NCI-H1694 (cell line): ENCODE measurements at places on chromosomes 11 and 22.
A peak's percentile ranks its signal among the peaks of the same experiment; 100 is the strongest.

GRCh38 chr11:132782102-132782501, 750.2 kb downstream of the OPCML start:
- DNase-seq, result no peak

DNA sequence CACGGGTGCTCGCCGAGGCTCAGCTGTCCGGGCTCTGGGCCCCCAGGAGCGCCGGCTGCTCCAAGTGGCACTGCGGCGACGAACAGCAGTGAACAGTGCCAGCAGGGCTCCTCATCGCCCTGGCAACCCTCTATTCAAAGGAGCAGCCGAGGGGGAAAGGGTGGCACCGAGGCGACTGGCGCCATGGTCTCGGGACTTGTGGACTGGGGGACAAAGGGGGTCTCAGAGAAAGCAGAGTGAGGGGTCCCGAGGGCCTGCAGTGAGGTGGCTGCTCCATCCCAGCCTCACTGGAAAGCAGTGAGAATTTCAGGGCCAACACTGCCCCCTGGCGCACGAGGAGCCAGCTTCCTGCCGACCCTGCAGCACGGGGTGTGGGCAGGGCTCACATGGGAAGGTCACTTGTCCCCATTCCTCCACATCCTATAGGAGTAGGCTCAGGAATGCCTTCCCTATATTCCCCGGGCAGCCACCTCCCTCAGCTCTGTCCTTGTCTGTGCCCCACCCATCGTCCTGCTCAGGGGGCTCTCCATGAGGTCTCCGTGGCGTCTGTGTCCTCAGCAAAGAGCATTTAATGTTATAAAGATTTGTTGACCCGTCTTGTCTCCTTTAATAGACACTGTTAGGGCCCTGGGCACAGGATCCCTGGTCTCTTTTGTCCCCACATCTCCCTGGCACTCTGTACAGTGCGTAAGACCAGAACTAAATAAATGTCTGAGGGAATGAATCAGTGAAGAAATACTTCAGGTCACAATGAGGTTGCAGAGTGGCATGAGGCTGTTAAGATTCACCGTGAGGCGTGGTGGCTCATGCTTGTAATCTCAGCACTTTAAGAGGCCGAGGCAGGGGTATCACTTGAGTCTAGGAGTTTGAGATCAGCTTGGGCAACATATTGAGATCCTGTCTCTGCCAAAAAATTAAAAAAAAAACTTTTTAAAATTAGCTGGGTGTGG, 26.4 kb downstream of the LRFN4 start:
- peak; percentile 69 for DNase-seq

GRCh38 chr11:14854057-14854456, 38.0 kb downstream of the CYP2R1 start:
- no peak for DNase-seq

DNA sequence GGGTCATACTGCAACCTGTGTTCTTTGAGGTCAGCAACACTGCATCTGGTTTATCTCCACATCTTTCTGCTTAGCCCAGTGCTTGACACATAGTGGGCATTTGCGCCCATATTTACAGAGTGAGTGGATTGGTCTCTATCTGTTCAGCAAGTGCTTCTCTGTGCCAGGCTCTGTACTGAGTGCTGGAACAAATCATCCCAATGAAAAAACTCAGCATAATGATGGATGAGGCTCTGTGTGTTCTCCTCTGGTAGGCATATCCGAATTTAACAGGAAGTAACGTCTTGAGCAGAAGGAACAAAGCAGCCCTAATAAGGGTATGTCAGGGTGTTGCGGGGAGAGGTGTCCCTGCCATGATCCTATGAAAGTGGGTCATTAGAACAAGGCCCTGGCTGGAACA, 46.0 kb downstream of the MCM5 start:
- no peak for DNase-seq

- DNase-seq, result no peak
These were observed 16.2 kb downstream of the C11orf24 start for GRCh38 chr11:68255526-68255925.

- DNase-seq, result no peak
These were observed 24.0 kb upstream of the ATXN10 start for GRCh38 chr22:45647532-45648225.

DNA sequence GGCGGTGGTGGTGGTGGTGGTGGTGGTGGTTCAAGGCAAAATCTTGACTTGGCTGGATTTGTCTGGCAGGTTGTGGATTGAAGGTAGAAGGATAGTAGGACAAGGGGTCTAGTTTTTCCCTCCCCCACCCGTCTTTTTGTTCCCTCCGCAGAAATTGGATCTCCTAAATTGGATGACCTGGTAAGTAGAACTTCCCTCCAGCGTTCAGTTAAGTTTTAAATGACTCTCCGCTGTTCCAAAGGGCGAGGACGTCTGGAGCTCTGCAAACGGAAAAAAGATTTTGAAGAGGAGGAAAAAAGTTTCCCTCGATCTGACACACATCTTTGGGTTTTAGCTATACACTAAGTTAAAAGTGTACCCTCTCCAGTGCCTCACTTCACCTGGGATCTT, 422 bp upstream of the LGR4 start:
- no peak for DNase-seq

DNA sequence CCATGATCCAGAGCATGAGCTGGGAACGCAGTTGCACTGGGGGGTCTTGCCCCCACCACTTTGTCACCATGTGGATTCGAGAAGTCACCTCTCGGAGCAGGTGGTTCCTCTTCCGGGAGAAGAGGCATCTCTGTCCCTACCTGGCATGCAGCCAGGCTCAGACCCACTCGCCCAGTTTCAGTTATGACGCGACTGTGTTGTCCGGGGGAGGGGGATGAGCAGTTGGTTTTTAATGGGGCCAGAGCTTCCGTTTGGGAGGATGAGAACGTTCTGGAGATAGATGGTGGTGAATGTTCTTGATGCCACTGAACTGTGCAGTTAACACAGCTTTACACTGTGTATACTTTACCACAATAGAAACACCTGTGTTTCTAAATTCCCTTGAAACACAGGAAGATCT, 41.5 kb downstream of the DHCR7 start:
- DNase-seq, result no peak

GRCh38 chr11:47216121-47216798, 1.5 kb downstream of the DDB2 start:
- DNase-seq, result no peak

DNA sequence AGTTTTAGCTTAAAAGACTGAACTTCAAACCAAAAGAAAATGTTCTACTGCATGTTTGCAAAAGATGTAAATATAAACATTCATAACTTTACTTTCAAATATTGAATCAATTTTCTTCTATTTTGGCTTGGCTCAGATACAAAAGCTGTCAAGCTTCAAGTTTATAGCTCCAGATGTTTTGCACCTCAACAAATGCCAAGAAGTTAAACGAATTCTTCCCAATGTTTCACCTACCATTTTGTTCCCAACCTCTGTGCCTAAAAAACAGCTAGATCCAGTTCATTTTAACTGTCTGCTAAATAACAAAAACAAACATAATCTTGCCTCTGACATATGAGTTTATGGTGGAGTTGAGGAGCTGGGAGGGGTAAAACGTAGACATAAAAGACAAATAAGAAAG, 76.5 kb downstream of the RAB30 start:
- DNase-seq, result no peak

DNA sequence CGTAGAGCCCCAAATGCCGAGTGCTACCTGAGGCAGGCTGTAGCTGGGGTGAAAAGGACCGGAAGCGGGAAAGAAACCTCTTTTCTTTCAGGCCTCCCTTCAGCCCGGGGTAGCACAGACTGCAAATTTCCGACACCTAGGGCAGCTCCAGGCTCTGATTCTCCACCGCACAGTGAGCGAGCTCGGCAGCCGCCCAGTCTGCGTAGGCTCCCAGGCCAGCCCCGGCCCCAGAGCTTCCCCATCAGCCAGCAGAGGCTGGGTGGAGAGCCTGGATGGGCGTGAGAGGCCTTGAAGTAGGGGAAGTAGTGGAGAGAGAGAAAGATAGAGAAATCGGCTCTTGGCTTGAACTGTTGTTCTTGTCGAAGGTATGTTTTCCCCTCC, 9.3 kb upstream of the PAX6 start:
- no peak for DNase-seq

- DNase-seq, result no peak
These were observed 211.8 kb downstream of the LUZP2 start for GRCh38 chr11:24708616-24709015.

- DNase-seq, result no peak
These were observed 524.0 kb upstream of the LRRC4C start for GRCh38 chr11:41983475-41983874.

- DNase-seq, result no peak
These were observed 12.6 kb upstream of the MRPL23 start for GRCh38 chr11:1934335-1935155.

DNA sequence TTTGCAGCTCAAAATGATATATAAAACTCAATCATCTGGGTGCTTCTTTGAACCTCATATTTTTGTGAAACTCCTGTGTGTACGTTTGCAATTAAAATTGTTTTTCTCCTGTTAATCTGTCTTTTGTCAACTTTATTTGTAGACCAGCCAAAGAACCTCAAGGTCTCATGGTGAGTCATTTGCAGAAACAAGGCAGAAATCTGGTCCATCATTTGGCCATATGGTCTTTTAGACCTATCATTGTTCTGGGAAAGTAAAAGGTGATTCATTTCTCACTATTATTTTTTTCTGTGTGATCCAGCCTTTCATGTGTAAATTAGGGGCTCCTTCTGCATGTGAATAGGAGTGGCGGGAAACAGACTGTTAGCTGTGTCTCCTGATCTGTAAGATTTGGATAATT, 399.1 kb upstream of the DDI1 start:
- DNase-seq, result no peak

DNA sequence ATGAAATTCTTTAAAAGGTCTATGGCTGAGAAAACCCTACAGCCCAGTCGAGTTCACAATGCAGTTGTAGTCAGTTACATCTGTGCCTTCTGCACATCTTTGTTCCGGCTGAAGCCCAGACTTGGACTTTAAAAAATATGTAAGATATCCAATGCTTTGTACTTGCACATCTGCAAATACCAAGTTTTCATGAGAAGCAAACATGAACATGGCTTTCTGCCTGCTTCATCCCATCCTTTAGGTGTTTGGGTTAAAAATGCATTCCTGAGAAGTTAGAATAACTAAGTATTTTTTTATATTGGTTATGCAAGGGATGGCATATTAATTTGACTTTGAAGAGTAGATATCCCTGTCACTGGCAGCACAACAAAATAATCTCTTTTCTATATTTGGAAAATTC, 528.4 kb downstream of the METTL15 start:
- DNase-seq, result no peak

DNA sequence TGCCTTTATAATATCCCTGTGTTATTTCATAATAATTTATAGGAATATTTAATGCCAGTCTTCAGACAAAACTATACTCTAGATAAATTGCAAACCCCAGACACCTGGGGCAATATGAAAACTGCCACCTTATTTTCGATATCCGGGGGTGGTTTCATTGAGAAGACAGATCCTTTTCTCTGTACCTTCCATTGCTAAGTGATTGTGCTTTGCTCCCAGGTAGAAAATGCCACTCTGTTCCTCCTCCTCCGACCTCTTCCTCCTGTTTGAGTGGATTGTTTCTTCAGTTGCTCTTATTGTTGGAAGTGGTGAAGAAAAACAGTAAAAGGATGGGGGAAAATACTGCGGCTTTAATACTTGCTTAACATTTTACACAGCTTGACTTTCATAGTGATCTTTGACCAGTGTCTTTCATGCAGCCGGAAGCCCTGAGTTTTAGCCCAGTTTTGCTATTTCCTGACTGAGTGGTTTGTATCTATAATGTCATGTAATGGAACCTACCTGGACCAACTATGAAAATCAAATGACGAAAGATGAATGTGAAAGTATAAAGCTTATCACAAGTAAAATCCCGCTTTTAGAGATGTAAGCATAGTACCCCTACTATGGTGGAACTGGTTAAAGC, 5.6 kb upstream of the GRIK4 start:
- DNase-seq, result no peak

GRCh38 chr11:107282195-107282594, 175.4 kb downstream of the CWF19L2 start:
- DNase-seq, result no peak

DNA sequence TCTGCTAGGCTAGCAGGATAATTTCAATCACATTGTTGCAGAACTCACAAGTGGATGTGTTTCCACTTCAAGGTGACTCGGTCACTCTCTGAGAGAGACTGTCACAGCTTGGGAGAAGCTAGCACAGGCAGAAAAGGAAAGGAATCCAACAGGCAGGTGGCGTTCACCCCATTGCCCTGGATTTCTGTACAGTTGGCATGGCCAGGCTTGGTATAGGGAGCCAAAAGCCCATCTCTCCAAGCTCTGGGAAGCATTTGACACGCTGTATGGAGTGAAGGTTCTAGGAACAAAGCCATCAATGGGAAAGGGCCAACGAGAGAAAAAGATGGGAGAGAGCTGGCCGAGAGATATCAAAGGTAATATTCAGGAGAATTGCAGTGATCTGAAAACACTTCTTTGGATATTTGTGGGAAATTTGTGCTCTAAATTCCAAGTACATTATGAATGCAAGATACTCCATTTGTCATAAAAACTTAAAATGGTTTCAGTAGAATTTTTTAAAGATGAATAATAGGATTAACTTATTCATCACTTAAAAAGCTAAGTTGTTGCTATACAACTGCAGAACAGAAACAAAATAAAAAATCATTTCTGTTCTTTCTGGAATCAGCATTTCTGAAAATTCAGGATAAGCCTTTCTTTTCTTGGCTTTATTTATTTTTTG, 223.5 kb upstream of the NTM start:
- no peak for DNase-seq

GRCh38 chr22:38273135-38273826, 471 bp upstream of the TMEM184B start:
- DNase-seq, result no peak

GRCh38 chr22:25797498-25798290, 55.7 kb downstream of the MYO18B start:
- DNase-seq, result no peak

- no peak for DNase-seq
These were observed 40.8 kb downstream of the TBC1D22A start for GRCh38 chr22:46803031-46803880.

DNA sequence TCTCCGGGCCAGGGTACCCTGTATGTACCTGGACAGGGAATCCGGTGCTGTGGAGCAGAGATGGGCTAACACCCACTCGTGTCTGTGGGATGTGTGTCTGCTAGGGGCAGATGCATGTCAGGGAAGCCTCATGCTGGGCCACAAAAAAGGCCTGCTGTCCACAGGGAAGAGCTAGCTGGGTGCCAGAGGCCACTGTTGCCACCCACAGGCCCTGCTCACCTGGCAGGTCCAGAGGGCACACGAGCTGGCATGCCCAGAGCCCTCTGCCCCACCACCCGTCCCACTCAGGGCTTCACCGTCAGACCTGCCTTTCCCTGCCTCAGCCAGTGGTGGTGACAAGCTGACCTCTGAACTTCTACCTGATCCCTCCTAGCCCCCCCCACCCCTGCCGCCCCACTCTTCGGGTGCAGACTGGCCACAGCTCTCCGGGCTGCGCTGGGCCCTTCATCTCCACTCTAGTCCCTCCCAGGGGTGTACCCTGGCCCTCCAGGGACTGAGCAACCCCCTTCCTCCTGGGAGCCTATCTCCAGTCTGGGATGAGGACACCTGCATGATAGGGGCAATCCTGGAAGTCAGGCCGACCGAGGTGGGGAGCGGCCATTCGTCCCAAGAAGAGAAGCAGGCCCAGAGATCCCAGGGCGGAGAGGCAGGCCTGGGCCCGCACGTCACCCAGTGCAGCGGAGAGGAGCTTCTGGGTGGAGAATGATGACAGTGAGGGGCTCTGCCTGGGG, 1.4 kb downstream of the SLC25A22 start:
- no peak for DNase-seq

GRCh38 chr11:61195719-61196118, 7.6 kb upstream of the PGA3 start:
- no peak for DNase-seq
